ENCODE measurements at places on chromosomes 16 and 17.

DNA sequence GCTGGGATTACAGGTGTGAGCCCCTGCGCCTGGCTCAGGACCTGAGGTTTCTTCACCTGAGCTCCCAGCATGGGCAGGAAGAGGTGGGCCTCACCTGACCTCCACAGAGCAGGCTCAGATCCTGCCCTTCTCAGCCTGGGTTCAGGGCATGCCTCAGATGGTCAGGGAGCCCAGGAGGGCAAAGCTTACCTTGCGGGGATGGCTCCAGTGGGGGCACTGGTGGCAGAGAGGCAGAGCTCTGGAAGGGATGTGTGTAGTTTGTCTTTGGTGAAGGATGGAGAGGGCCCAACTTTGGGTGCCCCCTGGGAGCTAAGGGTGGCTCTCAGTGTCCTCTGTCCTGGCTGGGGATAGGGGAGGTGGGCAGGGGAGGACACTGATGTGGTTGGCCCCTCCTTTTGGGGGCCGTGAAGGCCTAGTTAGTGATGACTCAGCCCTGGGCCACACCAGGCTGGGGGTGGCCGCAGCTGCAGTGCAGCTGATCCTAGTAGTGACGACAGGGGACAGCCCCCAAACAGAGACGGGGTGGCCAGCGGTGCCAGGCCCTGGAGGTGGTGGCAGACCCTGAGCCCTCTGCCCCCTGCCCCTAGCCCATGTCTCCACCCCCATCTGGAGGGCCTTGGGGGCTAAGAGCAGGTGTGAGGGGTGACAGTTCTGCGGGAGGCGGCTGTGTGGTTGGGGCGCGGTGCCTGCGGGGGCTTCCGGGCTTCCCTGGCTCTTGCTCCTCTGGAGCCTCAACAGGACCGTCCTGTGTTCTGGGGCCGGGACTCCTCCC is 5.8 kb downstream of the NHERF2 start:
- no peak for DNase-seq

GRCh38 chr16:85959686-85960085 is 60.7 kb downstream of the IRF8 start:
- DNase-seq, result no peak

DNA sequence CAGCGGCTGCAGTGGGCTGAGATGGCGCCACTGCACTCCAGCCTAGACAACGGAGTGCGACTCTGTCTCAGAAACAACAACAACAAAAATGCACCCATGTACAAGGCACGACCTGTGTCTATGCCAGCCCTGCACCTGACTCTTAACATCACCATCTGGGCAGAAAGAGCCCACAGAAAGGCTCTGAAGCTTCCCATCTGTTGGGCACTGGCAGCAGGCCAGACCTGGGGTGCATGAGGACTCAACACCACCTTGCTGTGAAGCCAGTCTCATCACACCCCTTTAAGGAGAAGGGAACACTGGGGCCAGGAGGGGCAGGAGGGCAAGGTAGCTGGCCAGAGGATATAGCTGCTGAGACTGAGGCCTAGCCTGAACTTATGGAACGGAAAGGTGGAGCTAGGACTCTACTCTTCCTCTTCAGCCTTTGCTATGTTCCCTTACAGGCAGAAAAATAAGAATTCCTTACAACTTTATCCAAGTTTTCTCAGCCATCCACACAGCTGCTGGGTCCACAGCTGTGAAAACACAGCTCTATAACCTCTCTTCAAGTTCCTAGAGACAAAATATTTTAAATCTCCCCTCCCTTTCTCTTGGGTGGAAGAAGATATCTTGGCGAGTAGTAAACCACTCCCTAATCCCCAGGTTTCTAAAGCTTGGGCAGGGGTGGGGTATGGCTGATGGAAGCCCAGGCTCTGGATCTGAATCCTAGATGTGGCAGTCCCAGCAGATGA is 2.8 kb downstream of the ELOB start:
- DNase-seq, result no peak

DNA sequence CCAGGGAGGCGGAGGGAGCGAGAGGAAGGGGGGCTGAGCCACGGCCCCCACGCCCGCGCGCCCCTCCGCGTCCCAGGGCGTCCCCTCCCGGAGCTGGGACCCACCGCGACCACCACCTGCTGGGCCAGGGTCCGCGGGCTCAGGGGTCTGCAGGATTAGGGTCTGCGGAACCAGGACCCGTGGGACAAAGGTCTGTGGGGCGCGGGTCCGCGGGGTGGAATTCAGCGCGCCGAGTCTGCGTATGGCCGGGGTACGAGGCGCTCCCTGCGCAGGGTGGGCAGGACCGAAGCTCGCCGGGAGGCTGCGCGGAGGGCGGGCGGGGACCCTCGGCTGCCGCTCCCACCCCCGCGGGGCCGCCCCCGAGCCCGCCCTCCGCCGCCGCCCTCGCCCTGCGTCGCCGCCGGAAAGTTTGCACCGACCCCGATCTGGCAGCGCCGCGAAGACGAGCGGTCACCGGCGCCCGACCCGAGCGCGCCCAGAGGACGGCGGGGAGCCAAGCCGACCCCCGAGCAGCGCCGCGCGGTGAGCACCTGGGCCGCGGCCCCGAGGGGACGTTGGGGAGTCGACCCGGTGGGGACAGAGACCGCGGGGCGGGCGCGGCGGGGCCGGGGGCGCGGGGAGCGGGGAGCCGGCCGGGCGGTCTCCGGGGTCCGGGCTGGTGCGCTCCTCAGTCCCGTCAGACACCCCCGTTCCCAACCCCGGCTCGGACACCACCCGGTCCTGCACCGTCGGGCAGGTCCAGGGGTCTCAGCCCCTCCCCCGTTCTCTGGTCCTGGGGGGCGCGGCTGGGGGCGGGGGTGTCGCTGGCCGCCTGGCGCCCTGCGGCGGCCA is at the start of gene GCGR:
Gene GCGR, plus strand, starts transcription at position 423 of the 831 bp plus-strand sequence. CDS start 4,869 bp downstream, outside the sequence.
- DNase-seq, result no peak

- no peak for DNase-seq
Measured at GRCh38 chr17:31250229-31250628, 46.8 kb downstream of the OMG start.

GRCh38 chr17:36705874-36706731 is 104.7 kb downstream of the MRM1 start:
- peak; percentile 37 for DNase-seq

DNA sequence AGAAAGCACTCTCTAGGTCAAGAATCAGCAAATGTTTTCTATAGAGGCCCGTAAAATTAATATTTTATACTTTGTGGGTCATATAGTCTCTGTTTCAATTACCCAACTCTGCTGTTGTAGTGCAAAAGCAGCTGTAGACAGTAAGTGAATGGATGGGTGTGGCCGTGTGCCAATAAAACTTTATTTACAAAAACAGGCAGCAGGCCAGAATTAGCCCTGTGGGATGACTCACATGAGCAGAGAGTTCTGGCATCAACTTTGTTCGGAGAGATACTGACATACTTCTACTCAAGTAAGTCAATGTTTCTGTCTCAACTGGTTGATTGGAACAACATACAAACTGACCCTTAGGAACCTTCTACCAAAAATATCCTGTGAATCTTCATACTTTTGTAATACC is 616.2 kb downstream of the MAF start:
- DNase-seq, result no peak

- no peak for DNase-seq
Measured at GRCh38 chr16:9874219-9874618, 308.0 kb downstream of the GRIN2A start.

DNA sequence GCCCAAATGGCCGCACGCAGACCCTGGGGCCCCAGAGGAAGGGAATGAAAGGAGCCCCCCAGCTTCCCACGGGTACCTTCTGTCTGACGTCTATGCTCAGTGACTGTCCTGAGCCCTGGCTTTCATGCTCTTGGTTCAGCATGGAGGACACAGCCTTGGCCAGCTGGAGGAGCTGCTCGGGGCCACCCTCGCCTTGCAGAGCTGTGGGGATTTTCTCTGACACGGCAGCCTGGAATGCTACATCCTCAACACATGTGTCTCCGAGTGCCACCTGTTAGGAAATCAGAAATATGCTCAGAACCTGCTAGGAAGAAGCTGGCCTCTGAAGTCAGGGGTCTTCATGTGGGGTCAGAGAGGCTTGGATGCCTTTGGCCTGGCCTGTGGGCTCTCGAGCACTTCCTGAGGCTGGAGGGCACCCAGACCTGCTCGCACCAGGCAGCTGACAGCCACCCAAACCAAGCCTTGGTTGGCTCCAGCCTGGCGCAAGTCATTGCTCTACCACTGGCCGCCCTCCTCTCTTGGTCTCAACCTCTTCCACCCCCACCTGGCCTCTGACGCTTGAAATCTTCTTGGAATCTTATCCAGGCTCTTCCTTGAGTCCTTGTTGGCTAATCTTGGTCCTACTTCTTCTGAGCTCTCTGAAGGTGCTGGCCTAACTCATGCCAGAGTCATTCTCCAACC is 63.7 kb upstream of the BCO1 start:
- DNase-seq, result no peak

- DNase-seq, result no peak
Measured at GRCh38 chr16:80652441-80652840, 111.6 kb downstream of the DYNLRB2 start.
